ENCODE measurements at places on chromosomes 2 and 18.
A peak's percentile ranks its signal among the peaks of the same experiment; 100 is the strongest.

GRCh38 chr18:59566533-59566971 lies 130.7 kb downstream of the CCBE1 start:
- no peak for DNase-seq

GRCh38 chr2:70868970-70869369 lies 33.4 kb upstream of the CD207 start:
- no peak for DNase-seq

- DNase-seq, result no peak
These were observed 169.7 kb upstream of the MYCN start for GRCh38 chr2:15770606-15771005.

GRCh38 chr18:13791181-13791580 lies 32.8 kb upstream of the MC5R start:
- no peak for DNase-seq

DNA sequence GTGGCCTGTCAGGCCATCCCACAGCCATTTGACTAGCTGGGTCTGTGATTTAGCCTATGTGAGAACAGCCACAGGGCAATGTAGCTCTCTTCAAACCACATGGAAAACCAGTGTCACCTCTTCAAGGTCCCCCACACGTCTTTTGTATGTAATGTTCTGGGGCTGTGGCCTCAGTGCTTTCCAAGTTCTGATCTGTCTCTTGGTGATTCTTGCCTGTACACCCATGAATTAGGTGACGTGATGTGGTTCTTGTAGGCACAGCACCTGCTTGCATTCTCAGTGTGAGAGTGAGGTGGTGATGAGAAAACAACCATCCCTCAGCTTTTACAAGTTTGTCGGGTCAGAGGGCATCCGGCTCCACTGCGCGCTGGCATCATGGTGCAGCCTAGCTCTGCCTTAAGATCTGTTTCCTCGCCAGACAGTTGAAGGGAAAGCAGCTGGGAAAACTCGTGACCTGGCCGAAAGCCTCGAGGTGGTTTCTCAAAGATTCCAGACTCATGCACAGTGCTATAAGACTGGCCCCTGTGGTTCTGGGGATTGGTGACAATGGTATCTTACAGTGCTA lies 125.8 kb downstream of the TANC1 start:
- no peak for DNase-seq

DNA sequence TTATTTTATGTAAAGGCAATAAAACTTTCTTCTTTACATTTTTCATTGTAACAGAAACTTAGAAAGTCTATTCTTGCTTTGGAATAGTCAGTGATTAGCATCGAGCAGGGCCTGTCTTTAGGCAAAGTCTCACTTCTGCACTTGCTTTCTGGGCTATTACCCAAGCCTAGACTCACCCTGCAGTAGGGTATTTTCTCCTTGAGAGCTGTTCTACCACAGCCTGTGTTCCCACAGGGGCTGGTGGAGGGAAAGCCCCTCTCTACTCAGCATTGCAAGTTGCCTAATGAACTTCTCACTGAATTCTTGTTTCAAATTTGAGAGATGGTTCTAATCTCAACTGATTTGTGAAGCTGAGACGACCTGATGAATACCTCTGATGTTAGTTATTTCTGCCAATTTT lies 111.7 kb upstream of the KLHL14 start:
- DNase-seq, result no peak

GRCh38 chr2:10688921-10689807 lies 611 bp downstream of the NOL10 start:
- no peak for DNase-seq

DNA sequence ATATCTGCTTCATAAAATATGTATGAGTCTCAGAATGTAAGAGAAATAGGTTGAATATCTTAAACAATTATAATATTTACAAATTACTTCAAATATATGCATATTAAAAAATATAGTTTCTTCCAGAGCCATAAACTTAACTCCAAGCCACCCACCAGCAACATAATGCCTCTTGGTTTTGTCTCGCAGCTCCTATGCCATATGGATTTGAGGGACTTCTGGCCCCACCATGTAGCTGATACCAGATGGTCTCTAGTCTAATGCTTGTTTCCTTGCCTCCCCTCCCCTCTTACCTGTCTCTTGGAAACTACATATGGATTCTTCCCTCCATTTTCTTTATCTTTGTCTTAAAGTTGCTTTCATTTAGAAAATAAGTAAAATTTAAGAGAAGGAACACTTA lies 114.3 kb downstream of the GCA start:
- no peak for DNase-seq

DNA sequence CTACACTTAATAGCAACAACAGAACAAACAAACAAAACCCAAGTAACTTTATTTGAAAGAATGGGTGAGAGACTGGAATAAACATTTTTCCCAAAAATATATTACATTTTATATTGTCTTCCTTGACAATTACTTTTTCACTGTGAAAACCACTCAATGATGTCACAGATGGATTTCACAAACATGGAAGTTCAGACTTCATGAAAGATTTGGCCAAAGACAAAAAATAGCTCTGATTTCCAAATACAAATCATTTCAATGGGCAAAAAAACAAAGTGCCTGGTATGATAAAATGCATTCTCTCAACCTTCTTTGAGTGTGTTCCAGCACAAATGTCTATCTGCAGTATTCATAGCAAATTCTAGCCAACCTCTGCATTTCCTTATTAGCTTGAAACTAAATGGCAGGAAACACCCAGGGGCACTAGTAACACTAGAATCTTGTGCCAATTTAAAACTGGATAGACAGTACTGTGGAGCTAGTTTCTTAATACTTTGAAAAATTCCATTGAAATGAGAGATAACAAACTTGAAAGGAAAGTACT lies 28.5 kb upstream of the NAPG start:
- DNase-seq, result no peak

DNA sequence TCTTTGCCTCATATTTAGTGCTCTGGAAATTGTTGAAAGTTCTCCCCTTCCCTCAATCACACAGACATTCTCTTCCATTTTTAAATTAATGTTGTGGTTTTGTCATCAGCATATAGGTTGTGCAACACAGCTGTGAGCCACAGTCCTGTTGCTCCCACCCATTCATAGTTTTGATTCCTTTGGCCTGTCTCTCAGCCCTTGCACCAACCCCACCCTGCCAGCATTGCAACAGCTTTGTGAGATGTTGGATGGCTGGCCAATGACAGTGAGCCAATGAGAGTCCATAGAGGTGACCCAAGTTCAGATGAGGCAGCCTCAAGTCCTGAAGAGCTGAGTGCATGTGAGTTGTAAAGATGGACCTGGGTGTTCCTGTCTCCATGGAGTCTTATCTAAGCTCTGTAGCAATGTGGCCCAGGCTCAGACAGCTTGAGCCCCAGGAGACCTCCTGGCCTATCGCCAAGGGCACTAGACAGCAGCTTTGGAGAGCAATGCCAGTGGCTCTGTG lies 775.5 kb downstream of the RNF144A start:
- no peak for DNase-seq

GRCh38 chr2:8196316-8196715 lies 485.5 kb upstream of the ID2 start:
- no peak for DNase-seq

GRCh38 chr18:47758000-47758399 lies 172.5 kb downstream of the SMAD2 start:
- DNase-seq, result no peak

GRCh38 chr2:156229724-156230362 lies 102.7 kb downstream of the NR4A2 start:
- no peak for DNase-seq

DNA sequence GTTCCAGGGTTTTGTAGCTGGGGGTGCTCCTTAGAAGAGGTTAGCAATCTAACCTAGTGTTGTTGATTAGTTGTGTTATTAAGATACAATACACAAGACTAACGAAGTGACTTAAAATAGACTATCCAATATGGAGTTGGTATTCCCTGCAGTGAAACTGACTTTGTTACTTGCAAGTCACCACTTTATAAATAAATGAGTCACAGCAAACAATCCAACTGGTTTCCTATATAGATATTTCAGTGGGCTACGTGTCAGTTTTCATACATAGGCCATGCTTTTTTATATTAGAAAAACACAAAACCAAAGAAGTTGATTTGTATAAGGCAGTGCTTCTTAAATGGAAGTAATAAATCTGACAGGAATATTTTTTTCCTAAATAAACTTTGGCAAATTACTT lies 274.0 kb downstream of the CAMKMT start:
- no peak for DNase-seq

GRCh38 chr18:9135912-9136314 lies 668 bp upstream of the ANKRD12 start:
- no peak for DNase-seq

GRCh38 chr2:128734521-128735295 lies 416.0 kb upstream of the HS6ST1 start:
- DNase-seq, result no peak

GRCh38 chr2:106584304-106584954 lies 97.3 kb downstream of the CD8B2 start:
- DNase-seq, result no peak

- DNase-seq, result no peak
These were observed 25.4 kb downstream of the SP100 start for GRCh38 chr2:230441227-230441897.

GRCh38 chr2:140512106-140512505 lies 1618.7 kb downstream of the LRP1B start:
- no peak for DNase-seq

- DNase-seq, result no peak
These were observed 129.4 kb upstream of the GLI2 start for GRCh38 chr2:120606280-120606679.

GRCh38 chr18:63823516-63824219 lies 48.5 kb downstream of the SERPINB7 start:
- peak; percentile 23 for DNase-seq

DNA sequence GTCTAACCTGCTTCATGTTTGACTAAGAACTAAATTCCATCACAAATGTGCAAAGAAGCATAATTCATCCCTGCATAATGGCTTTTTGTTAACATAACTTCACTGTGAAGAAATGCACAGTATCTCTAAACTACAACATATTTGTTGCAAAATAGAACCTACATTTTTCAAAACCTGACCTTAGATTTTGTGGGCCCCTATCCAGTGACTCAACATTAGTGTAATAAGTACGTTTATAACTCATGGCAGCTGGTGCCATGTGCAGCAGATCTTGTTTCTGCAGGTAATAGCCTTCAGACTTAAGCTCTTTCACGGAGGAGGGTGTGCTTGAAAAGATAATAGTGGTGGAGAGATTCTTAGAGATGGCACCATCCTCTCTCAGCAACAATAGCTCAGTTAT lies 28.6 kb upstream of the VWC2L start:
- DNase-seq, result no peak

DNA sequence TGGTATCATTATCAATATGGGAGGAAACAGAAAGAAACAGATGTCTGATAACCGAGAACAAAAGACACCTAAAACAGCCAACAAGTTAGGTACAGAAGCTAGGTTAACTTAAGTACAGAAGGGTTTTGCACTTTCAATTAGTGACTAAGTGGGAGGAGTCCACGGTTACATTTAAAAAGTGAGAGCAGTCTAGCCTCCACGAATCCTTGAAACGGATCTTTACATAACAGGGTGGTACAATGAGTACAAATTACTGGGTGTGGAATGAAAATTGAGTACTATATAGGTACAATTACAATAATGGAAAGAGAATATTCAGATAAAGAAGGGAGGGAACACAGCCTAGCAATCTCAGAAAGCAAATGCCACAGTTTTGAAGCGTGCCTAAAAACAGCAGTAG lies 76.6 kb downstream of the TLK1 start:
- no peak for DNase-seq

DNA sequence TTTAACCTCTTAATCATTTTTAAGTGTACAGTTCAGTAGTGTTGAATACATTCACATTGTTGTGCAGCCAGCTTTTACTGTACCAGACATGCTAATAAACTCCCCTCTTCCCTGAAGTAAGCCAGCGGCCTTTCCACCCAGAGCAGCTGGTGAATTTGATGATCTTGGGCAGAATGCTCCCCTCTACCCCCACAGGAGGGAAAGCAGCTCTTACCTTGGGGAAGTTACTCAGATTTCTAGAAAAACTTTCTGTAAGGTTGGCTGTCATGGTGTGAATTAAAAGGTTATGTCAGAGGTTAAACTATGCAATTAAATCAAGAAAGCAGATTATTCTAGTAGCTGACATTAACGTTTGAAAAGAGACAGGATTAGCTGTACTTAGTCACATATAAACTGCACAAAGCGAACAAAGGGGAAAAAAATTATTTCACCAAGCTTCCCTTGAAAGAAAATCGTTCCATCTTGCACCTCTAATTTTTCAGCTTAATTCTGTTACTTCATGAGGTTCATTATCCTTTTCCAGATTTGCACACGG lies 398.5 kb upstream of the NRP2 start:
- peak; percentile 19 for DNase-seq

DNA sequence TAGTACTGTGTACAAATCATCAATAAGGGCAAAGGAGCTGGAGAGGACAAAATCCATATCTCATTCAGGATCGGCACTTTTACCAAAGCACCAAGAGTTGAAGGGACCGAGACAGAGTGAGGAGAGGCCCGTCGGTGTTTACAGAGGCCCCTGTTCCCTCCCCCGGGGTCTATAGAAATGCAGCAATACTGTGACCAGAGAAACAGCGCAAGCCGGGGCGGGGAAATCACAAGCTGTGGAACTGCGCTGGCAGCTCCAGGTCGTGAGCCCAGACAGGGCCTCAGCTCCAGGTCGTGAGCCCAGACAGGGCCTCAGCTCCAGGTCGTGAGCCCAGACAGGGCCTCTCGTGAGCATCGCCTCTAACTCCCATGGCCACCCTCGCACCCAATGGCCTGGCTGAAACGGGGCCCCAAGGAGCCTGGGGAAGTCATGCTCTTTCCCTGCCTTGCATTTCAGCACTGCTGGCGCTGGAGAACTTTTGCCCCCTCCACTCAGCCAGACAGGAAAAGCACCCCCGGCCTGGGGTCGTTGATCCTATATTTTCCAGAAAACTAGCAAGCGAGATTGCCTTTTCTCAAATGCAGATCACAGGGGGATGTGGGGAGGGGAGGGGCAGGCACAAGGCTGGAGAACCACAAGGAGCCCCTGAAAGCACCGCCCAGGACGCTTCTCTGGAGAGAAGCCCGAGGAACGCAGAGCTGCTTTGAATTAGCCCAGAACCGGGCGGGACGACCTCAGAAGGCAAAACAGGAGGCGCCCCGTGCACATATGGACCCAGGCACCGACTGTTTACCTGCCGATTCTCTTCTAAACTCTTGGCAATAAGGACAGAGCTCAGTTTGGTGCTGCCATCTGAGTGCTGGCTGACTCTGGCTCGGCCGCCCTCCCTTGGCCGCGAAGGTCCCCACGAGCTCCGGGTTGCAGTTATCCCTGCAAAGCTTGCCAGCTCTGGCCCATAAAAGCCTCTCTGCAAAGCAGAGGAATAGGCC lies 223.7 kb downstream of the ACKR3 start:
- no peak for DNase-seq

DNA sequence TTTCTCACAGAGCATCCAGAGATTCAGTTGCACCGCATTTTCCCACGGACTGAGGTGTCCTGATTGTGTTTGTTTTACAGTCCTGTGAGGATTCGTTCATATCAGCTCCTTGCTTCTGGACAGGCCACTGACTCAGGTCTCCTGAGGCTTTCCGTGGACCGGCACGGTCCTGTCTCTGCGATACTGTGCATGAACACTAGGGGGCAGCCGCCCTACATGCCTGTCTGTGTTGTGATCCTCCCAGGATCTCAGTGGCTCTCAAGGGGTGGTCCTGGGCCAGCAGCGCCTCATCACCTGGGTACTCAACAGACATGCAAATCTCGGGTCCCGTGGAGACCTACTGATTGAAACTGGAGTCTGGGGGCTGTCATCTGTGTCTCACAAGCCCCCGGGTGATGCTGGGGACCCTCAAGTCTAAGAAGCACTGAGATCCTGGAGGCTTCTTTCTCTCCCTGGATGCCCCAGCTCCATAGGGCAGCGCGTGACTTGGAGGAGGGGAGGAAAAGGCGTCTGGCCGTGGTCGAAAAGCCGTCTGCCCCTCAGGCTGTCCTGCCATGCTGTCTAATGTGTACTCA lies 28.9 kb downstream of the IL1R2 start:
- peak; percentile 90 for DNase-seq

Measured in nephron progenitor cell (in vitro differentiated cells).